ENCODE measurements at places on chromosomes 12 and 14.
A peak's percentile ranks its signal among the peaks of the same experiment; 100 is the strongest.

DNA sequence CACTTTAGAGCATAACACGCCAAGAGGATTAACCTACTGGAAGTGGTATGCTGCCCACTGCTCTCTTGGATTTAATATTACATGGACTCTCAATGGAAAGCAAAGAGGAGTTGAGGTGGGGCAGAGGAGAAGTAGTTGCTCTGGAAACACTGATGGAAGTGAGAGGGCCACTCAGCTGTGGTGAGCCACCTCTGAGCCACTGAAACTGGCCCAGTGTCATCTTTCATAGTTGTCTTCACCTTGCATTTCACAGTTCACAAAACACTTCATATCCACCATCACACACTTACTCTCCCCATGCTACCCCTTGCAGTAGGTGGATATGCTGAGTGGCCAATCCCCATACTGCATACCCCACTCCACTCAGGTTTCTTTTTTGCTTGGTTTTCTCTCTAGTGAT is 12.2 kb upstream of the PCED1B start:
- no peak for DNase-seq

- DNase-seq = no peak
Observed at GRCh38 chr14:51967521-51967920, 21.8 kb upstream of the RTRAF start.

GRCh38 chr14:29822430-29822709 is 105.3 kb downstream of the PRKD1 start:
- DNase-seq = no peak

DNA sequence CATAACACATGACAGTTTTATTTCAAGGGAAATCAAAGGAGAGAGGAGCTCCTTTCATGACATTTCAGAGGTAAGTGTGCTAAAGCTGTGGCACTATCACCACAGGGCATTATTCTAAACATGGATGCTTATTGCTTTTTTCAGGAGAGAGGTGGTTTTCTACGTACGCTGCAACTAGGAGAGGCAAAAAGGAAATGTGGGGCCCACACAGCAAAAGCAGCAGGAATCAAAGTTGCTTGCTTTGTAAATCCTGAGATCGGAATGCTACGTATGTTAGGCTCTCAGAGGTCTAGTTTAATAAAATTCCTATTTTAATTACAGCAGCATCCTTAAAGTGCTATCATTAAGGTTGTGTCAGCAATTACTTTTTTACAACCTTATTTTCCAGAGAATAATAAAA is 55.0 kb upstream of the GRIP1 start:
- no peak for DNase-seq

DNA sequence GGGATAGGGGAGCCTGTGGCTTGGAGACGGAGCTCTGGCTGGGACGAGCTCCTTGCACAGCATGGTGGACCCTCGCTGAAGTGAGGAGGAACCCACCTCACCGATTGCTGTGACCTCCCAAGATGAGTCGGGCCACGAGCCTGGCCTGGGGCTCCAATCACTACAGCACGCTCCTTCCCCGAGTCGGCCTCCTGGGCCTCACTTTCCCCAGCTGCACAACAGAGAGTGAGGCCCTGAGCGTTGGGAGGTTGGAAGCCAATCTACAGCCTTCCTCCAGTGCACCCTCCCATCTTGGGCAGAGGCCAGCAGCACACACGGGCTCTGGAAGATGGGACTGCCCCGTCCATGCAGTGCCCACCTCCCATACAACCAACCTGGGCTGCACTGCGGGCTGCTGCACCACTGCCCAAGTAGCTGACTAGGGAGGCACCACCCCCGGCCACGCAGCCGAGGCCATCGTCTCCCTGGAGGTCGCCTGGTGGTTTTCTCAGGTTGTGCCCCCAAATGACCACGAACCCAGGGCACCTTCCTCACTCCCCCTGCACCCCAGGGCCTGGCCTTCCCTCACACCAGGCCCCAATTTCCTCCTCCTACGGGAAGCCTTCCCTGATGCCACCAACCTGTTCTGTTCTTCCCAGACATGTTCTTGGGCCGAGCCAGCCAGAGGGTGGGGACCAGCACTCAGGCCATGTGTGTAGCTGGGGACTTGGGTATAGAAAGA is 152.3 kb upstream of the C14orf180 start:
- DNase-seq = no peak

DNA sequence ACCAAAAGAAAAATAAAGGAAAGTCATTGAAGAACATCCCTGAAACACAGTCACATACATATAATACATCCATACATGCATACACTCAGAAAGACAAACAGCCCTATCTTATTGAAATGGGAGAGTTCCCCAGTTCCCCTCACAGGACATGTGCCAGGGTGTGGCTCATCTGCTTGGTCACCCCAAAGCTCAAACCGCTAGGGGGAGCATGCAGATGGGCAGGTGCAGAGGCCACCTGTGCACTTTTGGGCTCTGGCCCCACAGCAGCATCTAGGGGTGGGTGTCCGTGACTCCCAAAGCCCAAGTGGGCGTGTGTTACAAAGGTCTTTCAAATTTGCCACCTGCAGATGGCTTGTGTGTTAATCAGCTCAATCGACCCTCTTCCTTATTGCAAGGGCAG is 75.2 kb downstream of the CMAS start:
- DNase-seq = no peak

DNA sequence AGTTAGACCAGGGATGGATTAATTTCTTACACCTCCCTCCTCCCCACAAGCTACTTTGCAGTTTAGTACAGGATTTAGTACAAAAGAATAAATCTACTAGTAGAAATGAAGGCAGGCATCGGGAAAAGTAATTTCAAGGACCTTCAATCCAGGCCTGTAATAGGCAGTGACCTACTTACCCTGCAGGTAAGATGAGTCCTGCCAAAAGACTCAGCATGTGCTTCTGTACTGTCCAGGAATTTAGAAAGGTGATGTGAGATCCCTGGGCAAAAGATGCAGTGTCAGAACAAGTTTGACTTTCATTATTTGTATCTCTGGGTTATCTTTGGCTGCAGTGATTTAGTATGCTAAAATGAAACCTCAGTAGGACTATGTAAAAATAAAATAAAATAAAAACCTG is 403.0 kb downstream of the NOVA1 start:
- no peak for DNase-seq

DNA sequence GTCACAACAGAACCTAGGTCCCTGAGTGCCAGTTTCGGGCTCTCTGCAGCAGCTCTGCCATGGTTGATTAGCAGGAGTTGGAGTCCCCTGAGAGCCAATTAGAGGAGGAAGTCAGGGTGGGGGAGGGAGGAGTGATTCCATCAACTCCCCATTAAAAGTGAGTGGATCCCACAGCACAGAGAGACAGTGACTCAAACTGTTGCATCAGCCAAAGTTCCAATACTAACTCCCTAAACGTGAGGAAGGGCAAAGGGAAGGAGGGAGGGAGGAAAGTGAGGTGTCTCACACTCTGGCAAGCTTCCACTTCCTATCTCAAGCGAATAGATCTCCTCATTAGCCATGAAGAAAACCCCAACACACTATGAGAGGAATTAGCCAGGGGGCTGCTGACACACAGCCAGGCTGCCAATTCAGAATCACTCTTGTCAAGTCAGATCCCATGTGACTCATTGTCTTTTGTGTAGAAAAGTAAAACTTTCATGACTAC is 23.6 kb downstream of the OR11H4 start:
- DNase-seq = no peak

- peak; percentile 90 for DNase-seq
Observed at GRCh38 chr12:113818283-113818682, 147.8 kb downstream of the RBM19 start.

DNA sequence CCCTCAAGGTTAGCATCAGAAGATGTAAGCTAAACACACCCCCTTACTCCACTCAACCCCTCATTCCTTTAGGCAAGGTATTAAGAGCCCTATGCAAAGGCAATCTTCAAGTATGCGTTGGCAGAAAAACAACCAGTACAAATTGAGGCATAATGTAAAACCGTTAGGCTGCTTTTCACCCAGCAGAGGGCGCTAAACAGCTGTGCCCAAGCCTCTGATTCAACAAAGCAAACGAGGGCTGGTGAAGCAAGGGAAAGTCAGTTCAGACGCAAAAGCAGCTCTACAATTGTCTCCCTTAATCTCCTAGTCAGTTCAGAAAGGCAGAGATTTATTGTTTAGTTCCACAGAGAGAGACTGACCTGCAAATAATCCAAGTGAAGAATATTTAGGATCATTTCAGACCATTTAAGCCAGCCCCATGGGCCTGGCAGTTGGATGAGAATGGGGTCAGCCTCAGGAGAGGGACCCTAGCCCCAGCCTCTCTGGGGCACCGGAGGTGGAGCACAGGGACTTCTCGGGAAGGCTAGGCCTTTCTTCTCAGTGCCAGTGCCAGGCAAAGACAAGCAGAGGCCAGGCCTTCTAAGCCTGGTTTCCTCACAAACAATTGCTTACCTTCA is 23.5 kb downstream of the DCAF5 start:
- peak; percentile 79 for DNase-seq

DNA sequence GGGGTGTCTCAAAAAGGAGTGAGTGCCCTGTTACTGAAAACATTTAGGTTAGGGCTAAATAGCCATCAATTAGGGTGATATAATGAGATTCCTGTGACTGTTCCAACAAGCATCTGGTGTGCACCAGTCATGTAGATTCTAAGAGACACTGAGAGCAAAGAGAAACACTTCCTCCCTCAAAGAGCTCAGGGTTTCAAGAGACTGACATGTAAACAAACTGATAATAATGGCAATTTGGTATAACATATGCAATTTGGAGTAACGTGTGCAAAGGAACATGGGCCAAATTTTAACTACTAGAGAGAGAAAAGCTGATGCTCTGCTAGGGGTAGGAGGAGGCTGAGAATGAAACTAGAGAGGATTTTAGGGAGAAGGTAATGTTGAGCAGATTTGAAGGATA is 237.1 kb downstream of the BMP4 start:
- DNase-seq = no peak

GRCh38 chr12:57240926-57241401 is 10.0 kb downstream of the STAC3 start:
- peak; percentile 32 for DNase-seq

GRCh38 chr14:36035675-36036074 is 140.8 kb downstream of the PTCSC3 start:
- no peak for DNase-seq

DNA sequence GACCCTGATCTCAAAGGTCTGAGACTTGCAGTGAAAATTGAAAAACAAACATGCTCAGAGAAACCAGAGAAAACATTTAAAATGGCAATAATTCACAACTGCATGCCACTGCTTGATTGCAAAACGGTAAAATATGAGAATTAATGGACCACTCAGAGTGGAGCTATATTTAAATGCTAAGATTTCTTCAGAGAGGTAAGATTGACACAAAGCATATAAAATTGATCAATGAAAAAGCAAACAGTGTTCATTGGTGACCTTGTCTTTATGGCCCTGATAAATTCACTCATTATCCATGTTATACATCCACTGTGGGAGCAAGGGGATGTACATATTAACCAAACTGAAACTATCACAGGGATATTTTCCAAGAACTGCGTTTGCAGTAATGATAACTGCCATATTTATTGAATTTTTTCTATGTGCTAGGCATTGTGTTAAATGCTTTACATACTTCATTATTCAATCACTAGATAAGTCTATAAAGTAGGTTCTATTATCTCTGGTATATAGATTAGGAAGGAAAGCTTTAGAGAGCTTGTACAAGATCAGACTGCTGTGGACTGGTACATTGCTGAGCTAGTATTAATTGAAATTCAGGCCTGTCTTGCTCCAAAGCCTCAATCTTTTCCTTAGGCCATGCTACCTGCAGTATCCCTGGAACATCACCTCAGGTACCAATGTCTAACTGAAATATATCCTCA is 113.9 kb upstream of the LMO3 start:
- DNase-seq = no peak

DNA sequence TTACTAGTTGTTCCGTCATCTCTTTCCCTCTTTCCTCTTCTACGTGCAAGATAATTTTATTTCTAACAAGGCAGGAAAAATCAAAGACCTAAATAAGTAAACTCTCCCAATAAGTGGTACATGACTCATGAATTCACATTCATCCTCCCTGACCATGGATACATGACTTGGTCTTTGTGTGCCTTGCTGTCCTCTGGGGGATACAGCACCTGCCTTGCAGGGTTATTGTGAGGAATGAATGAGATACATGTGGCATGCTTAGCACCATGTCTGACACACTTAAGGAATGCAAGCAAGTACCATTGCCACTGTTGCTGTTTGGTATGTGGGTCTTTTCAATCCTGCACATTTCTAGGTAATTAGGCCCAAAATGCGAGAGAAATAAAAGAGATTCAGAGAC is 208.4 kb downstream of the DPF3 start:
- DNase-seq = no peak

Measured in NCI-H1694 (cell line).